Anterior cingulate cortex (tissue), 58 donors: ENCODE measurements at places on chromosomes 13 and 19.

DNA sequence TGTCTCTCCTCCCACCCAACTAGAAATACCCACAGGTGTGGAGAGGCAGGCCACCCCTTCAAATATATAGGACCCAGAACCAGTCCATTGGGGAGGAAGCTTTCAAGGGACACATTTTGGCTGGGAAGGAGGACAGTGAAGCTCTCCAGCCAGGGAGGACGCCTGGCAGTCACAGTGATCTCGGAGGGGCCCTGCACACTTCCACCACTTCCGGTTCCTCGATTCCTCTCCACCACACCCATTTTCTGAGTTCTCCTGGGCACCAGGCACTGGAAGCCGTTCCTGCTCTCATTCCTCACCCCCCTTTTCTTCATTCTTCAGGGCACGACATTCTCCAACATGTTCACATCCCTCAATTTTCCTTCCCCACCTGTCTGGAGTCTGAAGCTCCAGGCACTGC is 30.4 kb upstream of the CEACAM21 start:
- DNase-seq = no peak

DNA sequence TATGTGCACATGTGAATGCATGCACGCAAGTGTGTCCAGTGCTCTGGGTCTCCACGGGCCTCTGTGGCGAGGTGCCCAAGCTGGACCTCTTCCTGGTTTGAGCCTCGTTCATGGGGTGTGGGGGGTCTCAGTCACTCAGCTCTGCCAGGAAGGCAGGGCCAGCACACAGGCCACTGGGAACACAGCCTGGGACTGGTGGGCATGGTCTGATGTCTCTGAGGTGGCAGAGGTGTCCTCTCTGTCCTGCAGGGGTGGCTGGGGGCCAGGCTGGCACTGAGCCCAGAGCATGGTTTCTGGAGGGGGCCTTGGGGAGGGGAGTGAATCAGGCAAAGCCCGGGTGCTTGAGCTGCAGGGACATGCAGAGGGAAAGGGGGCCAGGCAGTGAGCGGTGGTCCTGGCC is 9.4 kb downstream of the LRP3 start:
- DNase-seq = no peak

GRCh38 chr19:16190736-16191135 is 5.5 kb downstream of the FAM32A start:
- no peak for DNase-seq

DNA sequence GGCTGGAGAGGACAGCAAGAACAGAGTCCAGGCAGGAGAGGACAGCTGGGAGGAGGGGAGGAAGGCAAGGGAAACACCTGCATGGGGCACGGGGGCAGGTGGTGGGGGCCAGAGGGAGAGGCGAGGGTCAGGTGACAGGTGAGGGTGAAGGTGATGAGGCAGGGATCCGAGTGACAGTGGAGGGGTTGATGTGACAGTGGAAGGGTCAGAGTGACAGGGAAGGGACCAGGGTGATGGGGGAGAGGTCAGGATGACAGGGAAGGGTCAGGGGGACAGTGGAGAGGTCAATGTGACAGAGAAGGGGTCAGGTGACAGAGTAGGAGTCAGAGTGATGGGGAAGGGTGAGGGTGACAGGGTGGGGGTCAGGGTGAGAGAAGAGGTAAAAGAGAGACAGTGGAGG is 29.1 kb downstream of the C19orf81 start:
- DNase-seq = no peak

DNA sequence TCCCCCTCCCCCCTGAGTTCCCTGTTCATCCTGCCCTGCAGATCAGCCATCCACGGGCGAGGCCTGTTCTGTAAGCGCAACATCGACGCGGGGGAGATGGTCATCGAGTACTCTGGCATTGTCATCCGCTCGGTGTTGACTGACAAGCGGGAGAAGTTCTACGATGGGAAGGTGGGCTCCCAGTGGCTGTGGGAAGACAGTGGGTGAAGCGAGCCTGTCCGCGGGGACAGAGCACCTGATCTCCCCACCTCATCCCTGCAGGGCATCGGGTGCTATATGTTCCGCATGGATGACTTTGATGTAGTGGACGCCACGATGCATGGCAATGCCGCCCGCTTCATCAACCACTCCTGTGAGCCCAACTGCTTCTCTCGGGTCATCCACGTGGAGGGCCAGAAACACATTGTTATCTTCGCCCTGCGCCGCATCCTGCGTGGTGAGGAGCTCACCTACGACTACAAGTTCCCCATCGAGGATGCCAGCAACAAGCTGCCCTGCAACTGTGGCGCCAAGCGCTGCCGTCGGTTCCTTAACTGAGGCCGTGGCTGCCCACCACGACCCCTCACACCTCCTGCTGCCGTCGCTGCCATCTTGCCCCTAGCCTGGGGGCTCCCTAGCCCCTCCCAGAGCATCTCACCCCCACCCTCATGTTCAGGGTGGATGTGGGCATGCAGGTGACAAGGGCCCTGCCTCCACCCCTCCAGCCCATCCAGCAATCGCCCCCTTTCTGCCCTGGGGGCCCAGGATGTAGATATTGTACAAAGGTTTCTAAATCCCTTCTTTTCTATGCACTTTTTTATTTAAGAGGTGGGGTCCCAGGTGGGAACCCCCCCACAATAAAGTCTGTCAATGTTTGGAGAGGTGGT is 4.0 kb downstream of the IGFLR1 start:
- no peak for DNase-seq

GRCh38 chr13:94007072-94007471 is 472.4 kb downstream of the DCT start:
- DNase-seq = no peak

- peak; percentile 29 for DNase-seq
Measured at GRCh38 chr13:44903574-44903985, 85.7 kb downstream of the NUFIP1 start.

- no peak for DNase-seq
Measured at GRCh38 chr19:2253106-2254063, 2.8 kb downstream of the JSRP1 start.

- no peak for DNase-seq
Measured at GRCh38 chr19:54458648-54459281, 4.8 kb downstream of the LENG9 start.

DNA sequence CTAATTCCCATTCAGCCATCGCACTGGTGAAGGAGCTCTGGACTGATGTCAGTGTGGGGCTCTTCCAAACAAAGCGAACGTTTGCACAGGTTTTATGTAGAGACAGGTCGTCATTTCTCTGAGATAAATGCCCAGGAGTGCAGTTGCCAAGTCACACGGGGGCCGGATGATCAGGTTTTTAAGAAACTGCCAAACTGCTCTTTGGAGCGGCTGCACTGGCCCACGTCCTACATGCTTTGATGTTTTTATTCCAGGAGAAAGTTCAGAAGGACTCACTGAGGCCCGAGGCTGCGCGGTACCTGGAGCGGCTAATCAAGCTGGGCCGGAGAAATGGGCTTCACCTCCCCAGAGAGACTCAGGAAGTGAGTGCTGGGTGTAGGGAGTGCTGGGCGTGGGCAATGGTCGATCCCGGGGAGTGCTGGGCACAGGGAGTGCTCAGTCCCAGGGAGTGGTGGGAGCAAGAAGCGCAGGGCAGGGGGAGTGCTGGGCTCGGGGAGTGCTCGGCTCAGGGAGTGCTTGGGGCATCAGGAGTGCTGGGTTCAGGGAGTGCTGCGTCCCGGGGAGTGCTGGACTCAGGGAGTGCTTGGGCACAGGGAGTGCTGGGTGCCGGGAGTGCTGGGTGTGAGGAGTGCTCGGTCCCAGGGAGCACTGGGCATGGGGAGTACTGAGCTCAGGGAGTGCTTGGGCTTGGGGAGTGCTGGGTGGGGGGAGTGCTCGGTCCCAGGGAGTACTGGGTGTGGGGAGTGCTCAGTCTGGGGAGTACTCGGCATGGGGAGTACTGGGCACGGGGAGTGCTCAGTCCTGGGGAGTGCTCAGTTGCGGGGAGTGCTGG is 10.7 kb downstream of the THOP1 start:
- no peak for DNase-seq

GRCh38 chr13:27952876-27953675 is 16.0 kb downstream of the CDX2 start:
- no peak for DNase-seq

DNA sequence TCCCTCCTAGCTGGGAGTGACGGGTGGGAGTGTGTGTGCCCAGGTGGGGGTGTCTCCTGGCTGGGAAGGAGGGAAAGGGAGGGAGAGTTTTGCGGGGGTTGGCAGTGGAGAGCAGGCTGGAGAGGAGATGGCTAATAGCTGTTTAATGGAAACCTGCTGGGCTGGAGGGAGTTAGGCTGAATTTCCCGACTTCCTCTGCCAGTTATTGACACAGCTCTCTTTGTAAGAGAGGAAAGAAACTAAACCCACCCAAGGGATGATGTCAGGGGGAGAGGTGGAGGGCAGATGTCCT is 10.2 kb upstream of the ILF3 start:
- DNase-seq = no peak

- peak; percentile 41 for DNase-seq
Measured at GRCh38 chr19:5627395-5627904, 4.6 kb downstream of the SAFB start.

DNA sequence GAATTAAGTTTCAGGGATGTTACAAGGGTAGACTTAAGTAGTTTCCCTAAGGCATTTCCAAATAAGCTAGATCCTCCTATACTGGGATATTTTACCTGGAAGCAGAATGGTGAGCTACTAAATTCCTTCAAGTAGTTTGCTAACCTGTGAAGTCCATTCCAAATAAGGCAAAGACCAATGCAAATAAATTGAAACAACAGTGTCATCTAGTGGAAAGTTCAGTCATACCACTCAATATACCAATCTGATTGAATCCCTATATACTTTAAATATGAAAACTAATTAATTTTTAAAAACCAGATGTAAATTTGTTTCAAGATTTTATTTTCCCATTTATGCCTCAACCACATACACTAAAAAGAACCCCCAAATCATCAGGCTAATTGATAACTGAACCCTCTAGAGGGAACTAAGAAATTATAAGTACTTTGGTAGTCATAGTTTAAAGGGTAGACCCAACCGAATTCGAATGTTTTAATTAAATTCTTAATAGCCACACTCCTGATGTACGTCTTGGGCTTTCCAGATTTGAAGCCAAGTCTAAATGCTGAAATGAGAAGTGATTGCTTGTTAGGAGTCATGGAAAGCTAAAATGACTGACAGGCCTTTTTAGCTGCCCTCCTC is 223.7 kb downstream of the TBC1D4 start:
- DNase-seq = no peak

DNA sequence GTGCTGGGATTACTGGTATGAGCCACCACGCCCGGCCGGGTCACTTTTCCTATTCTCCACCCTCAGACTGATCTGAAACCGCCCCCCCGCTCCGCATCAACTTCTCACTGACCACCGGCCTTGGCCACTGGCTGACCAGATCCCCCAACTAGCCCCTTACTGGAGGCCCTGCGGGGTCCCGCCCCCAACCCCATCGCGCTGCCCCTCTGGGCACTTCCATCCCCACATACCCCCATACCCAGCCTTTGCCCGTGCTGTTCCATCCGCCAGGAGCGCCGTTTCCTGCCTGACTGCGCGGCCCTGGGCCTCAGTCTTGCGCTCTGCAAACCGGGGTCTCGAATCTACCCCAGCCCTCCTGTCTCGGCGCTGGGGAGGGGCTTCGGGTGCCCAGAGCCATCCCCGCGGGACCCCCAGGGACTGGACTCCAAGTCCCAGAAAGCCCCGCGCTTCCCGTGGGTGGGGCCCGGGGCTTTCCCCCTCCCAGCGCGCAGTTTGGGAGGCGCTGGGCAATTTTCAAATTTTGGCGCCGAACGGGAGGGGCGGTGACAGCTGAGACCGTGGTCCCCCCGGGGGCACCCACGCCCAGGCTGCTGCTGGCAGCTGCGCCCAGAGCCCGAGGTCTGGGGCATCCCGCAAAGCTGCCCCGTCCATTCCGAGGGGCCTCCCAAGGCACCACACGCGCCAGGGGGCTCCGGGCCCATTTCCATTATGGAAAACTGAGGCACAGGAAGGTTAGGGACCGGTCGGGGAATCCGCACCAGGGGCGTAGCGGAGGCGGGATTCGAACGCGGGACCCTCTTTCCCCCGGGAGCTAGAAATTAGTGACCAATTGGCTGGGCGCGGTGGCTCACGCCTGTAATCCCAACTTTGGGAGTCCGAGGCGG is 5.2 kb upstream of the LMNB2 start:
- no peak for DNase-seq

- DNase-seq = peak; percentile 41
Measured at GRCh38 chr19:13718733-13719132, 45.6 kb upstream of the MRI1 start.

DNA sequence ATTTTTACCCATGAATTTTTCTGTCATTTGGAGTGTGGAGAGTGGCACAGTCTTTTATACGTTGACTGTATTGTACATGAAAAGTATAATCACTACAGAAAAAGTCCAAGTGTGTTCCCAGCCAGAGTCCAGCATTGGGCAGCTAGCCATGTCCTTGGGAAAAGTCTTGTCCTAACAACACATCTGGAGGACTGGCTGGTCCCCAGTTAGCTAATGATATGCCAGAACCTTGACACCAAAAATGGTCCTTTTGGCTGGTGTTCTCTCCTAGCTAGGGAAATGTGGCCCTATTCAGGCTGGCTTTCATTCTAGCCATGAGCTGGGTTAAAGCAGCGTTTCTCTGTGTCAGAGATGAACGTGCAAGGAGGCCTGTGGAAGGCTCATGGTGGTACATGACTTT is 98.9 kb downstream of the ESD start:
- DNase-seq = no peak

- DNase-seq = no peak
Measured at GRCh38 chr19:51156710-51157109, 14.6 kb downstream of the SIGLEC7 start.

DNA sequence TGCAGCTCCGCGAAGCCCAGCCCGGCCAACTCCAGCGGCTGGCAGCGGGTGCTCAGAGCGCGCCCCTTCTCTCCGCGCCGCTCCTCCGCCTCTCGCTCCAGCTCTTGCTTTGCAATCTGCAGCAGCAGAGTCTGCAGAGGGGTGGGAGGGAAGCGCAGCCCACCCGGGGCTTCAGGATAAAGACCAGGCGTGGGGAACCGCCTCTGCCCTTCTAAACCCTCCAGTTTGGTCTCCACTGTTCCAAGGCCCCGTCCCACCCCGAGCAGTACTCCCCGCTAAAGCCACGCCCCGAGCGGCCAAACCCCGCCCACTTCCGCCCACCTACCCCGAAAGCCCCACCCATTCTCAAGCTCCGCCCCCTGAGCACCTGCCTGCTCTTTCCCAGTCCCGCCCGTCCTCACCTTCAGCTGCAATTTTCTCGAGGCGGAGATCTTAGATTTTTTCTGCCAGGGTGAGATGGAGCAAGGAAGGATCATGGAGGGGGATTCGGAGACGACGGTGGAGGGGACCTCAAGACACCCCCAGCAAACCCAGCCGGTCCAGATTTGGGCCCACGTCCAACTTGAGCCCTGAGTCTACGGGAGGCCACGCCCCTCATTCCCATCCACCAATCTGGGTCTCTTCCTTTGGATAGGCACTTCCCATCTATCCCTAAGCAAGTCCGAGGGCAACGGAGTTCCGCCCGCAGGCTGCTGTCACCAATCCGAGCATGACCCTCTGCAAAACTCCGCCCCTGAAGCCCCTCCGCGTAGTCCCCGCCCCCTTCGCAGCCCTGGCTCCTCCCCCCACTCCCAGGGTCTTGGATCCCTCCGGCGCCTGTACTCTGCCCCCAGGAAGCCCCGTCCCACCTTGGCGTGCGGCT is 1.1 kb downstream of the TNNI3 start:
- no peak for DNase-seq

- DNase-seq = peak; percentile 41
Measured at GRCh38 chr19:29001597-29002245, 211.2 kb downstream of the UQCRFS1 start.

- DNase-seq = no peak
Measured at GRCh38 chr13:32960626-32961025, 55.6 kb upstream of the KL start.
